ENCODE measurements at places on chromosomes 1 and 21.
A peak's percentile ranks its signal among the peaks of the same experiment; 100 is the strongest.

GRCh38 chr21:37554661-37555379 is 188.2 kb downstream of the DYRK1A start:
- DNase-seq, result no peak

DNA sequence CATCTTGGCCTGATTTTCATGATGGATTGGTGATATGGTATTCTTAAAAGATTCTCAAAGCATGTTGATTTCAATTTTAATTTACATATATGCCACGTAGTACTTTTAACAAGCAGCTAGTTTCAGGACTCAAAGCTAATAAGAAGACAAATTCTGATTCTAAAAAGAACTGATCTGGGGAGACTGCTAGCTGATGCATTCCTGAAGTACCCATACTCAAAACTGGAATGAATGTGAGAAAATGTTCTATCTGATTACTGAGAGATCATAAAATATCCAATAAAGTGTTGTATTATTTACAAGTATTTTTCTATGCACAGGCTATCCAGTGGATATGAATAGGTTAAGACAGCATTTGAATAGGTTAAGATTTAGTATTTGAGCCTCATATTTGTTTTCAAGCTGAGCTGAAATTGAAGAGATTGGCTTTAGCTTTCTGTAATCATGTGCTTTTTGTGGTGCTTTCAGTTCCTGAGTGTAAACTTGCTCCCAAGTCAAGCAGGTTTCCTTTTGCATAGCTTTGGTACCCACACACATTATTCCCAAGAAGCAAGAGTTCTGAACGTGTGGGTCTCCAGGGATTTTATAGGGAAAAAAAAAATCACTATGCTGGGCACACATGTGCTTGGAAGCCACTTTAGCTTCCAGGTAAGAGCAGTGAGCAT is 114.1 kb downstream of the VPS13D start:
- DNase-seq, result no peak

DNA sequence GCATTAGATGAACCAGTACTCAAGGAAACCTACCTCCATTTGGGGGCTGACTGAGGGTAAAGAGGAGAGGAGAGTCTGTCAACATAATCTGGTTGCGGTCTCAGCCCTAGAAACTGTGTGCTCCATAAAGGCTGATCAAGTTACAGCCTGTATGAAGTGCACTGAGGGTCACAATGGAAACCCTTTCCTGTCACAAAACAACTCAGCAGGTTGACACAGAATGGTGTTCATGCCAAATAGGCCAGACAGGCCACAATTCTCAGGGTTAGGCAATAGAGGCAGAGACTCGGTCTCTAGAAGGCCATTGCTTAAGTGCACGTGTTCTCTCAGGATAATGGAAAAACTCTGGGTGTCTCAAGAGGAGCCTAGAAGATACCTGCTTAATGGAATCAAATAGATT is 4.1 kb upstream of the ANKRD35 start:
- DNase-seq, result no peak

GRCh38 chr21:46551636-46552241 is 53.1 kb downstream of the S100B start:
- DNase-seq, result no peak

- DNase-seq, result no peak
Observed at GRCh38 chr1:117942293-117942692, 12.8 kb downstream of the WDR3 start.

- no peak for DNase-seq
Observed at GRCh38 chr1:115312742-115313141, 25.3 kb downstream of the NGF start.

DNA sequence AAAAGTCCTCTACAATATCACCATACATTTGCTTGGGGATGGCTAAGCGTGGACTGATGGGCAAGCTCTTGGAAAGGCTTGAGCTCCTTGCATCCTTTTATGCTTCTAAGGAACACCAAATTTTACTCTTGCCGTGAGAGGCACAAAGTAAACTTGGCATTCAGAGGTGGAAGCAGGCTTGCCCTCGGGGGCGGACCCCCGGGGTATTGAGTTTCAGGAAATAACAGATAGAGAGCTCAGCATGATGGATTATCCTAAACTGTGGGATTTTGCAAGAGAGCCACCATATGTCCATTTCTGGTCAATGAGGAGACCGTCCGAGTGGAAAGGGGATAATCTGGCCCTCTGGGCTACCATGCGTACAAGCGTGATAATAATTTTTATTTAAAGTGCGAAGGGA is 14.0 kb downstream of the IFI16 start:
- no peak for DNase-seq

DNA sequence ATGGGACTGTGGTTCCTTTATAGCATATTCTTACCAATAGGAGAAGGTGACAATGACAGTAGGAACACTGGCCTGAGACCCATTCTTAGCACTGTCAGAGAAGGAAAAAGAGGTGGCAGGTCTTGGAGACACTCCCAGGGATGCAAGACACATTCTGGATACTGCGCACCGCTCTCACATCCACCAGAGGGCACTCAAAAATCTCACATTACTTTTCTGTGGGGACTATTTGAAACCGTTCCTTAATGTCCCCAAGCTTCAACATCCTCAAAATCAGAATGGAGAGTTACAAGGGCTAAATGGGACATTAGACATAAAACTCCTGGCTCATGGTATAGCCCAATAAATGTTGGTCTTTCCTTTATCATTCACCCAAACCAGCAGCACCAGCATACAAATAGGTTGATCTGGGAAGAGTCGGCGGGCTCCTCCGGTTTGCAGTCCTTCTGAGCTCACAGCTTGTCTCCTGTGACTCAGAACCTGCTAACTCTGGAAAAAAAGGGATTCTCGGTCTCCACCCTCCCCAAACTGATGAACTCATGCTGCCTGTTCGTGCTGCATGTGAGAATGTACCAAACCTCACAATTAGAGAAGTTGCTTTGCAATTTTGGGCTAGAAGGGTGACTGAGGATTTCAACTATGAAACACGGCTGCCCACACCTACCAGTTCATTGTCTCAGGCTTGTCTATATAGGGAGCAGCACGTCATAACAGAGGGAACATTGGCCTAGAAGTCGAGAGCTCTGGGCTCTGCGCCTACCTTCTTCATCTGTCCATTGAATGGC is 40.2 kb downstream of the IL12RB2 start:
- peak; percentile 40 for DNase-seq

DNA sequence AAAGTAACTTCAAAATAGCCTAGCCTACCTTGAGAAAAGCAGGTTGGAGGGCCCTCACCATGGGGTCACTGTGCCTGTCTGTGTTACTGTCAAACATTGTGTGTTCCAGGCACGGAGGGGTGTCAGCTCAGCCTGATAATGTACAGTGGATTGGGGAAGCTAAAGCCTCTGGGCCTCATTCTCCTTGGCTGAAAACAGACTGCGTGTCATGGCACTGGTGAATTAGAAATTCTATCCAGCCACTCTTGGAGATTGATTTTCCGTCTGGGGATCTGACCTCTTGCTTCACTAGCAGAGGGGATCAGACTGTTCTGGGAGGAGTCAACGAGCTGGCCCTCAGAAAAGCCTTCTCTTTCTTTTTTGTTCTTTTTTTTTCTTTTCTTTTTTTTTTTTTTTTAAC is 123.5 kb upstream of the HOOK1 start:
- DNase-seq, result no peak

DNA sequence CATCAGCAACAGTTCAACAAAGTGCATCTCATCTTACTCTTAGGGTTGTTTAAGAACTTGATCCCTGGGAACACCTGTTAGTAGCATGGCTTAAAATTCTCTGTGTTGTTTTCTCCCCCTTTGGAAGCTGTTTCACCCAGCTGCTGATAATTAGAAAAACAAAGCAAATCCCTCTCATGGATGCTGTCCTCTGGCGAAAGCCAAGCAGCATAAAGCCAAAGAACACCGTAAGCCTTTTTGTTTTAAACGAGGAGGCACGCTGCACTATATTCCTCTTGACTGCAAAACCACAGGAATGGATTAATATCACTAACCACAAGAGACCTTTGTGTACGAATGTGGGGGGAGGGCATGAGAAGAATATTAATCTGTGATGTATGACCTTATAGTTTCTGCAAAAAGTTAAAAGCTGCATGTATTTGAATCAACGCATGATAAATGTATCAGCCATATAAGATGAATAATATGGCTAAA is 923.2 kb downstream of the LTN1 start:
- no peak for DNase-seq

DNA sequence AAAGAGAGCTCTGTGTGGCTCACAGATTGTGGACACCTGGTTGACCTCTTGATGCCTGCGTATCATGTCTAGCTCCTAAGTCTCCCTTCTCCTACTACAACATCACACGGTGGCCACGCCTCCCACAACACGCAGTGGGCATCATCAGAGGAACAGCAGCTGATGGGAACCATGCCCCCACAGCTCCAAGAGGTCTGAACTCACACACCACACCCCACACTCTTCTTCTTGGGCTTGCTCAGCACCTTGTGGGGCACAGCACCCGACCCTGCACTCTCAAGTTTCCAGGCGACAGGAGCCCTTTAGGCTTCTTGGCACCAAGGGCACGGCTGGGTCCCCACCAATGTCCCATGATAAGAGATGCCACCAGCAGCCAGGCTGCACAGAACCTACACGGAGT is 18.8 kb upstream of the CDCP2 start:
- DNase-seq, result no peak

DNA sequence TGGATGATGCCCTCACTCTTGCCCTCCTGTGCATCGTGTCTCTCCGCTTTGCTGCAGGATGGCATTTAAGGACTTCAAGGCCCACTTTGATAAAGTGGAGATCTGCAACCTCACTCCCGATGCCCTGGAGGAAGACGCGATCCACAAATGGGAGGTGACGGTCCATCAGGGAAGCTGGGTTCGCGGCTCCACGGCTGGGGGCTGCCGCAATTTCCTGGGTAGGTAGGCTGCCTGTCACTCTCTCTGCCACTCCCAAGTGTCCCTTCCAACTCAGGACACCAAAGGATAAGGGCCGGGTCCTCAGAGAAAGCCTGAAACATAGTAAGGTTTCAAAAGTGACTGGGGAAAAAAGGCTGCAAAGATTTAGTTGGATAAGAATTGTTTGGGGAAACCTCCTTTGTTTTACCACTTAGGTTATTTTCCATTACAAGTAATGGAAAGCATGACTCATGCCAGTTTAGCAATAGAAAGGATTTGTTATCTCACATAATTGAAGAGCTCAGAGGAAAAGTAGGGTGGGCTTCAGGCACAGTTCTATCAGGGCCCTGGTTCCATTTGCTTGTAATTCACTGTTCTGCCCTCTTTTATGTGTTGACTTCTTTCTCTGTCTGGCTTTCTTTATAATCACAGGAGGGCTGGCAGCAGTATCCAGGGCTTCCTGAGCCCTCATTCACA is 31.9 kb downstream of the CAPN9 start:
- no peak for DNase-seq

DNA sequence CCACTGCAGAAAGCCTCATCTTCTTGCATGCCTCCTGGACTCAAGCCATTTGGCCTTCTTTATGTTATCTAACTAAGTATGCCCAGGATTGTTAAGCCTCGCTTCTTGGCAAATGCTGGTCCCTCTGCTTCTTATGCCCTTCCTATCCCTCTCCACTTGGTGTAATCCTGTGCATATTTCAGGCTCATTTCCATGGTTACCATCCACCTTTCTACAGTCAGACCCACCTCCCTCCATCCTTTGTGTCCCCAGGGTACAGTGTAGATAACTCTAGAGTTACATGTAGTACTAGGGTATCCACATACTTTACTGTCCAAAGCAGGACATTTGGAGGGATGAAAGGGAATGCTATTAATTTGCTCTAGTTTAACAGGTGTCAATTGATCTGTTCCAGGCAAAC is 6.5 kb upstream of the RNF19B start:
- no peak for DNase-seq

DNA sequence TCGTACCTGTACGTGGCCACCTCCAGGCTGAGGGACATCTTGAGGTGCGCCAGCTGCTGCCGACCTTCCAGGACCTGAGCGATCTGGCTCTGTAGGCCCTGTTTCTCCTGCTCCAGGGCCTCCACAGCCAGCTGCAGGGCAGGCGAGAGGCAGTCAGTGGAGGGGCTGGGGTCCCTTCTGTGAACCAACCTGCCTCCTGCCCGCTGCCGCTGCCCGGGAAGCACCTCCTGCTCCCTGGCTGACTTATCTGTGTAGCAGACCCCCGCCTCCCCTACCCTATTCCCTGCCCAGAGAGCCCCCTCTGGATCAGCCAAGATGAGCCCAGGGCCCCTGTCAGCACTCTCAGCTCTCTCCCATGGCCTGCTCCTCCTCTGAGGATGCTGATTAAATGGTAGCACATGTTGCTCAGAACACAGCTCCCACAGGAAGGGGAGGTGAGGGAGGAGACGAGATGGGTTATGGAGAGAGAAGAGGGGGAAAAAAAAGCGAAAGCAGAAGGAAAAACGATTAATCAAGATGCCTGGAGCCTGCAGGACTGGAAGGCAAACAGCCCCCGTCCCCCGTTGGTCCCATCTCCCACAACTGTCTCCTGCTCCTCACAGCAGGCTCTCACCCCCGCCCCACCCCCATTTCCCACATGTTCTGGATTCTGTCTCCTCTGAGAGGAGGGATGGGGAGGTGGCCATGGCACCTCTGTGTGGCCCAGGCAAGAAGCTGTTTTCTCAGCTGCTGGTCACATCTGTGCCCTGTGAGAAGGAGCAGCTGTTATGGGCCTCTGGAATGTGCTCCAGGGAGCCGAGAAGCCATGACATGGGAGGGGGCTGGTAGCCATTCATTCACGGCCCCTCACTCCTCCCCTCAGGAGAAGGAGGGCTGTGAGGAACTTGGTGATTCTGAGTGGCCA is 1.7 kb downstream of the NES start:
- DNase-seq, result peak; percentile 75

DNA sequence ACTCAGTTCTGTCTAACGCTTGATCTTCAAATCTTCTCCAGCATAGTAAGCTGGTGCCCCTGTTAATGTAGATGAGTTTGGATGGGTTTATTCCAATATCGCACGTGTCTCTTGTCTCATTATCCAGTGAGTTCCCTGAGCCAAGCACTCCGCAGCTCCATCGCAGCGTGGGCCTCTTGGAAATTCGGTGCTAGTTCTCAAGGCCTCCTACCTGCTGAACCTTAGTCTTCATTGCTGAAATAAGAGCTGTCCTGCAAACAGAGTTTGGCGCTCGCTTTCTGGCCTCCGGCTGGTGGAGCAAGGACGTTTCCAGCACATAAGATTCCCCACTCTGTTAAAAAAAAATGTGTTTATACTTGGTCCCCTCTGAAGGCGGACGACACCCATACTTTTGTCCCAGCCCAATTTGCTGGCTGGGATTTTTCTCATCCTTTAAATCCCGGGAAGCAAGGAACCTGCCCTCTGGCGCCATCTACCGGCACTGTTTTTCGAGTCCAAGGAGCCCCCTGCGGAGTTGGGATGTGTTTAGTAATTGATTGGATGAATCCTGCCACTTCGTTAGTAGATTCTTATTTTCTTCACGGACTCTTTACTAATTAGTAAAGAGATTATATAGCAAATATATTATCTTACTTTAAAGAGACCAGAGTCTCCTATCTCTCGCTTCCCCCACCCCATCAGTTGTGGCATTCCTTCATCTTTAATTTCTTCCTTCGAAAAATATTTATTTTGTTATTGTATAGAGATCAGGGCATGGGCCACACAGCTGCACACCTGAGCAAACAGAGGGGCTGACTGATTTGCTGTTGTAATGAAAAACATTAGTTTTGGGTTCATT is 14.7 kb downstream of the JUN start:
- no peak for DNase-seq

GRCh38 chr1:209720326-209720725 is 15.7 kb downstream of the HSD11B1 start:
- no peak for DNase-seq

- DNase-seq, result no peak
Observed at GRCh38 chr21:41916888-41917433, 36.9 kb downstream of the C2CD2 start.

GRCh38 chr21:27734146-27734545 is 767.3 kb upstream of the ADAMTS5 start:
- DNase-seq, result no peak

Data from renal cortex interstitium (tissue), 15 donors.